ENCODE measurements at places on chromosomes 13 and 19. TPM values are rescaled to one million over a fixed set of nuclear protein-coding genes. Genes with fewer than 3 reads are reported as not detected.
A peak's percentile ranks its signal among the peaks of the same experiment; 100 is the strongest.

DNA sequence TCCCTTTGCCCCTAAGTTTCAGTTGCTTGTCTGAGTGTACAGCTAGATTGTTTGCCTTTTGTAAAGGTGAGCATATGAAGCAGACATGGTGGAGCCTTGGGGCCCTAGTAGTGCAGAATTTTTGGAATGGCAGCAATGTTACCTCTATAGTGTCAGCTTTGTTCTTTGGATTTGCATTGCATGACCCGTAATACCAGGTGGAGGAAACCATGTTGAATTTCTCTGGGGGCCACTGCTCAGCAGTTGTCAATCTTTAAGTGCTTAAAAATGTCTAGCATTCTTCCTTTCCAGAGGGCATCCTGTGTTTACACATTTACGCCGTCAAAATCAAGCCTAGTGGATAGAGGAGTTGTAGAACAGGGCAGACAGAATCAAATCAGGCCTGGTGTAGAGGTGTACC is 303.3 kb downstream of the ATP8A2 start:
- DNase-seq: no peak

DNA sequence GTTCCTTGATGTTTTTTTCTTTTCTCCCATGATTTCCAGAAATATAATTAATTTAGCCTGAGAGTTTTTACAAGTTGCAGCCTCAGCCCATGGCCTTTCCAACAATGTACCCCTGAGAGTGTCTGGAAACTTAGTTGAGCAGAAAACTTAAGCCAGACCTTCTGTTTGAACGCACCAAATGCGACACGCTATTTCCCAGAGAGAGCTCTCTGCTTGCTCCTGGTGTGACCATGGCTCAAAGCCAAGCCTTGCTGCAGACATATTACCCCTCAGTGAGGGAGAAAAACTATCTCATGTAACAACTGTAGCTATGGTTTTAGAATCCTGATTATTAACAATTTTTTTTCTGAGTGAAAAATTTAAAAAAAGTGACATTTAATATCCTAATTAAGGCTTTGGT is 1204.5 kb upstream of the SLC10A2 start:
- DNase-seq: no peak

The TMC4 gene
- 7.2 TPM for total RNA-seq

The ZNF614 gene
- total RNA-seq: 4.3 TPM

DNA sequence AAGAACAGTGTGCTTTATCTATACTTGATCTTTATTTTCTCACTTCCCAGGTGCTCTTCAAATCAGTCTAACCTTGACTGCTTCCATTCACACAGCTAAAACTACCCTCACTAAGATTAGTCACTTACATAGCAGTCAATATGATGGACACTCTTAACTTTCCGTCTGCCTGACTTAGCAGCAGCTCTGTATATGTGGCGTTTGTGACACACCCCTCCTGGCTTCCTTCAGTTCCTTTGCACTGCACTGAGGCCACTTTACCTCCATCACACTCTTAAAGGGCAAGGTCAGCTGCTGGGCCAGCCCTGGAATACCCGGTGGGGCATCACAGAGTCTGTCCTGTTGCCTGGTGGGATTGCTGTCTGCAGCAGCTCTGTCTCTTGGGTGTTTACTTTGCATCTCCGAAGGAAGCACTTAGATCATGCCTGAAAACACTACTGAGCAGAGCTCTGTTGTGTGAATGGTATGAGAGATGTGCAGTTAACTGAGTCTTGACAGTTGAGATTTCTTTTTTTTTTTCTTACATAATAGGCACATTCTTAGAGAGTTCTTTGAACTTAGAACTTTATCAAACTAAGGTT is 35.6 kb upstream of the IL17D start:
- DNase-seq: peak; percentile 5

DNA sequence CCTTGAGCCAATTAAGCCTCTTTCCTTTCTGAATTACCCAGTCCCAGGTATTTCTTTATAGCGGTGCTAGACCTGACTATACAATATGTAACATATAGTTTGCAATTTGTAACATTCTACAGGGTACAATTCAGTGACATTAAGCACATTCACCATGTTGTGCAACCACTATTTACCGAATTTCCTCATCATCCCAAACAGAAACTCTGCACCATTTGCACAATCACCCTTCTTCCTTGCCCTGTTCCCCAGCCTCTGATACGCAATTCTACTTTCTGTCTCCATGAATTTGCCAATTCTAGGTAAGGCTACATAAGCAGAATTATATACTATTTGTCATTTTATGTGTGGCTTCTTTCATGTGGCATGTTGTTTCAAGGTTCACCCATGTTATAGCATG is 13.7 kb upstream of the SIGLEC10 start:
- DNase-seq: no peak

All from natural killer cell (primary cell).